Calu3 (cell line): ENCODE measurements at places on chromosomes 6 and 20. TPM values are rescaled to one million over a fixed set of nuclear protein-coding genes. Genes with fewer than 3 reads are reported as not detected.

TENT5A gene
- 9.7 and 17.4 TPM in 2 replicates for total RNA-seq

PTK6 gene
- 15.9 and 22.5 TPM in 2 replicates for total RNA-seq

ADISSP gene
- total RNA-seq: 27.3 and 29.0 TPM in 2 replicates

WFDC10B gene
- total RNA-seq: not detected in 2 replicates

CRISP2 gene
- total RNA-seq: not detected in 2 replicates

XKR7 gene
- not detected in 2 replicates for total RNA-seq

- DNase-seq: no peak
Measured at GRCh38 chr6:131916847-131917246, 34.3 kb downstream of the CCN2 start.

GRCh38 chr6:159982731-159983506, 14.0 kb downstream of the IGF2R start:
- no peak for DNase-seq

DNA sequence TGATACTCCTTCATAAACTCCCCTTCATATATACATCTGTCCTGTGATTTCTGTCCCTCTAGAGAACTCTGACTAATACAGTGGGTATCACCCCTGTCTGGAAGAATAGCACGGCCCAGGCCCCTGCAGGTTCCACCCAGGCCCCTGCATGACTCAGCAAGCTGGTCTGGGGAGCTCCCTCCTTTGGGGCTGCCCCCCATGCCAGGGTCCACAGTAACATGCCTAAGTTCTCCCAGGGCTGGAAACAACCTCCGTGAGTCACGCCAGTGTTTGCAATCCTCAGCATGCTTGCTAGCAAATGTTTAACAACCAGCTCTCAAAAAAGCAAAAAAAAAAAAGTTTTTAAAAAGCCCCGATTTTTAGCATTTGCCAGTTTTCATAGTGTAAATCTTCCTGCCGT, 134.3 kb upstream of the CDH4 start:
- DNase-seq: peak; percentile 43

DNA sequence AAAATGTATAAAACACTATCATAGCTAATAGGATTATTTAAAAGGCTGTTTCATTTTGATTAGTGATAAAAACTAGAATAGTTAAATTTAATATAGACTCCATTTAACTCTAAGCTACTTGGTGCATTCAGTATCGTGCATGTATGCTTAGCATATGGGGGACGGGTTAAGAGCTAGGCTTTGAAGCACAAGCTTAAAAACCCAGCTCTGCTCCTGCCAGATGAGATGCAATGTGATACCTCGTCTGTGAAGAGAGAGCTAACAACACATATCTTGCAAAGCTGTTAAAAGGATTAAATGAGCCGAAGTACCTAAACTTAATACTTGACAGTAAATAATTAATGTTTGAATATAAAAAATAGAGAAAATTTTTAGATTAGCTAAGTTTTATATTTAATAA, 42.2 kb downstream of the DTNBP1 start:
- DNase-seq: no peak

GRCh38 chr6:66556936-66557335, 849.9 kb upstream of the EYS start:
- DNase-seq: no peak

GRCh38 chr6:142906945-142907470, 38.0 kb downstream of the HIVEP2 start:
- no peak for DNase-seq

- DNase-seq: no peak
Measured at GRCh38 chr6:12328701-12329100, 38.5 kb downstream of the EDN1 start.

GRCh38 chr20:2932498-2932897, 59.2 kb downstream of the PTPRA start:
- no peak for DNase-seq
